ENCODE measurements at places on chromosomes 7 and 10.

DNA sequence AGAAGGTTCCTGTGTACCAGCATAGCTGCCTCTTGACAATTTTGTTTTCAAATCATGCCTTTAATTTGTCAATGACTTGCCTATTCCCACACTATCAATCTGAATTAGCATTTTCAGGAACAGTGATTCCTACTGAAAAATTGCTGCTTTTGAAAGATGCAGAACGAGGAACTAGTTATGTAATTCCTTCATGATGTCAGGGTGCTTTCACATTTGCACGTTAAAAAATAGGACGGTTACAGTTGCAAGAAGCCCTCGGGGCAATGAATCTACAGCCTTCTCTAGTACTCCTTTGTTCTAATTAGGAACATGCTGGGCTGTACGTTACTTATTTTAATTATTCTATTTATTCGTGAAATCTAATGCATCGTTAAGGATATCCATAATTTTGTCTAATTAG is 253.9 kb downstream of the OTUD1 start:
- DNase-seq, result no peak

DNA sequence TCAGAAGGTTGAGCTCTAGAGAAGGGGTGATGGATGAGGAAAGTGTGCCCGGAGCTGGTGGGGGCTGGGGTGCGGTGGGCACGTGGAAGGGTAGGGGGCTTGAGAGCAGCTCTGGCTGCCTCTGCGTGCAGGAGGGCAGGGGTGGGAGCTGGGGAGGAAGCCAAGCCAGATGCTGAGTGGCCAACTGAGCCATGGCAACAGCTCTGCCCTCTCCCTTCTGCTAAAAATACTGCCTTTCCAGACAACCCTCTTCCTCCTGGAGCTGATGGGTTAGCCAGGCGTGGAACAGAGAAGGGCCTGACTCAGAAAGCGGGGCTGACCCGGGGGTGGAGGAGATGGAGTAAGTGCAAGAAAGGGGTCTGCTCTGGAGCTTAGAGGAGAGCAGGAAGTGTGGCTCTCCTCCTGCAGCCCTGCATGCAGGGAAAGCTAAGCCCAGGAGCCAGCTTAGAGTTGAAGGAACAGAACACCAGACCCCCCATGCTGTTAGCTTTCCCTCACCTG is 114.6 kb upstream of the AGK start:
- DNase-seq, result no peak

GRCh38 chr7:3517344-3517743 is 216.3 kb downstream of the SDK1 start:
- DNase-seq, result no peak

GRCh38 chr10:6406220-6407033 is 173.6 kb downstream of the PRKCQ start:
- peak; percentile 26 for DNase-seq

GRCh38 chr10:72483471-72483870 is 128.8 kb upstream of the DNAJB12 start:
- DNase-seq, result no peak

DNA sequence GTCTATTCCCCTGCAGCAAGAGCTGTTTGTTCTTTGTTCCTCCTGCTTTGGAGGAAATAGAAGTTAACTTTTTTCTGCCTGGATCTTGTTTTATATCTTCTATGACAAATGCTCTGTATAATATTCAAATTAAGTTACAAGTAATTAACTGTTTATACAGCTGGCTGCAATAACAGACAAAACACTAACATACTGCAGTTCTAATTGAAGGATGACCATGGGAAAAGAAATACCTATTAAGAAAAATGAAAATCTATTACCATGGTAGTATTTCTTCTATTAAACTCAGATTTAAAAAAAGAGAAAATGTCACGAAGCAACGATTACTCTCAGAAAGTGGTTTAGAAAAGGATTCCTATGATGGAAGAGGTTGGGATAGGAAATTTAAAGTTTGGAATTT is 213.8 kb upstream of the PLXNA4 start:
- DNase-seq, result no peak

DNA sequence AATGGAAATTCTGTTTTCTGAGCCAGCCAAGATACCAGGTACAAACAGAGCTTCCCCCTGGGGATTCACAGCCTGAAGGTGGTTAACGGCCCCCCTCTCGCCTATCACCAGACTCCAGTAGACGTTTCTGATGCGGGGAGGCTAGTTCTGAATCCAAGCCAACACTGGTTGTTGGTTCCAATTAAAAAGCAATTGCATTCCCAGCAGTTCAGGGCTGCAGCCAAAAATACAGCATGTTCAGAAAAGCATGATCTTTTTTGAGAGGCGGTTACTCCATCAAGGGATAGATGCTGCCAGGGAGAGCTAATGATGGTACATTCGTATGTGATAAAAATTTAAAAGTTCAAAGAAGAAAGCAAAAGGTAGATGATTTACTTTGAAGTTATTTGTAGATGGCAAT is 481.0 kb downstream of the GALNT17 start:
- DNase-seq, result no peak

DNA sequence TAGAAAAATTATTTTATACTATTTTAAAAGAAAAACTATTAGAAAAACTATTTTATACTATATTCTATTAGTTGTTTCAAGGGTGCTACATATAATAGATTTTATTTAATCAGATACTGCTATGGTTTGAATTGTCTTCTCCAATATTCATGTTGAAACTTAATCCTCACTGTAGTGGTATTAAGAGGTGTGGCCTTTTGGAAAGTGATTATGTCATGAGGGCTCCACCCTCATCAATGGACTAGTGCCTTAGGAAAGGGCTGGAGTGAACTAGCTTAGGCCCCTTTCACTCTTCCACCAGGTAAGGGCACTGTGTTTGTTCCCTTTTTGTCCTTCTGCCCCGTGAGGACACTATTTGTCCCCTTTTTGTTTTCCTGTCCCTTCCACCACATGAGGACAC is 111.6 kb downstream of the ATE1 start:
- no peak for DNase-seq

GRCh38 chr7:6567886-6568285 is 9.4 kb upstream of the ZDHHC4 start:
- no peak for DNase-seq

DNA sequence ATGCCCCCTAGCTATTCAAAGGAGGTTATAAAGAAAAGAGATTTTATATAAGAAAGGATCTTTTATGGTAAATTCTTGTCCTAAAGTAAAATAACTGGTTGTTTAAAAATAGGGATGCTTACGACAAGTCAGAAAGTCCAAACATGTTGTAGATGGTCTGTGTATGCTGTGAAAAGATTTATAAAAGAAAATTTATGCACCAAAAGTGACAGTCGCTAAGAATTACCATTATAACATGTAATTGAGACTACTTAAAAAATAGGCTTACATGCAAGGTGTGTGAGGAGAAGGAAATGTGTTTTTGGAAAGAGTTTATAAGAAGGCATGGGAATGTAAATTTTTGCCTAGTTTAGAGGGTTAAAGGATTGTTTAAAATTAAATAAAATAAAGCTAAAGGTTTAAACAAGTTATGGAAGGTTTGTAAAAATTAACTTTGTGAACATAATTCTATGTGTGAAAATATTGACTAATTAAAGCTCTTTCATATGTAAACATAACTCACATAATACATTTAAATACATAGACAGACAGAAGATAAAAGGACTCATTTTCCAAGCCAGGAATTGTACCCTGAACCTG is 118.5 kb downstream of the LYZL1 start:
- no peak for DNase-seq

GRCh38 chr7:74290553-74290950 is 1.3 kb downstream of the CLIP2 start:
- DNase-seq, result no peak

DNA sequence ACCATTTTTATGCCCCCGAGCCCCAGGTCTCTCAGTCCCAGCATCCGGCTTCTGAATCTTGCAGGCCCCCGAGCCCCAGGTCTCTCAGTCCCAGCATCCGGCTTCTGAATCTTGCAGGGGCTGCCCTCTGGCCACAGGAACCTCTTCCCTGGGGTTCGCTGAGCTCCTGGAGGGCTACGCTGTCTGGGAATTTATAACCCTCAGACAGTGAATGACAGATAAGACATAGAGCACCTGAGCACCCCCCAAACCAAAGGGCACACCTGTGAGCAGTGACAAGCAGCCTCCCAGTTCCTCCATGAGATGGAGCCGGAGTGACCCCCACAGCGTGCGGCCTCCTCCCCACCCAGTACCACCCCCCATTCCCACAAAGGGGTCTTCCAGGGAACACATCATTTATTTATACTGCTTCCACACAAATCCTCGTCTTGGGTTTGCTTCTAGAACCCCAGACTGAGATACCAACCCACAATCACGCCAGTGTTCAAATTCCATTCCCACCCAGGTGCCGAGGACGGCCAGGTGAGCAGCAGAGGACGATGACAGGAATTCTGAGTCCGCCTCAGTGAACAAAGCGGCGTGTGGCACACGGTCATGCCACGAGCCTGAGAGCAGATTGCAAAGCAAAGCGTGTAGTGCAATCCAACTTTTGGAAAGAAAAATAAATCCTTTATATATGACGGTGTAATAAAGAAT is 57.7 kb upstream of the FAM20C start:
- no peak for DNase-seq

DNA sequence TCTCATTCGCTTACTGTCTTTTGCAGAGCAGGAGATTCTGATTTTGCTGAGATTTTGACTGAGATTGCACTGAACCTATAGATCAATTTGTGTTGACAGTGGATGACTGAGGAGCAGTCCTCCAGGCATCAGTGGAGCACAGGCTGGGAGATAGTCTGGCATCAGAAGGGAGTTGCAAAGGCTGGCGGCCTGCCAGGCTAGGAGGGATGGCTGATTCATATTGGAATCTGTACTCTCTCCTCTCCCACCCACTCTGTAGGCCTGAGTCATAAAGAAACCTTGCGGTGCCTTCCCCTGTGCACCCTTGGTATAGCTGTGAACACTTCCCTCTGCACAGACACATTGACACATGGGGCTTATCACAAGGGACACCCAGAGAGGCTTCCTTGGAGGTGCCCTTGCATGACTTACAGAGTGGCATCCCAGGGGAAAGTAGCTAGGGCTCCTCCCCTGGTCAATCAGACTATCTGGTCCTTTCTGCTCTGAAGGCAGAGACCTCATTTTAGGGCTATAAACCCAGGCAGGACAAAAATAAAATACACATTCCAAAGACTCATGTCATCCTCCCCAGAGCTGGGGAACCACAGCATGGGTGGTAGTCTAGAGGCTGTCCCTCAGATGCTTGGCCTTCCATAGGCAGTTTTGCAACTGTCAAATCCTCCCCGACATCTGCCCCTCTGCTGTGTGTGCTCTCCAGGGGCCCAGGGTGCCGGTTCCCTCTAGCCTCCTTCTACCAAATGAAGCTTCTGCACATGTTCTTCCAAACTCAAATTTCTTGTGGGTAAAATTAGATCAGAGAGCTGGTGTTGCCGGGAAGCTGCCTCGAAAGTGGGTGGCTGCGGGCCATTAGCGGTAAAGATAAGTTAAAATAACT is 37.4 kb upstream of the EEPD1 start:
- DNase-seq, result no peak

DNA sequence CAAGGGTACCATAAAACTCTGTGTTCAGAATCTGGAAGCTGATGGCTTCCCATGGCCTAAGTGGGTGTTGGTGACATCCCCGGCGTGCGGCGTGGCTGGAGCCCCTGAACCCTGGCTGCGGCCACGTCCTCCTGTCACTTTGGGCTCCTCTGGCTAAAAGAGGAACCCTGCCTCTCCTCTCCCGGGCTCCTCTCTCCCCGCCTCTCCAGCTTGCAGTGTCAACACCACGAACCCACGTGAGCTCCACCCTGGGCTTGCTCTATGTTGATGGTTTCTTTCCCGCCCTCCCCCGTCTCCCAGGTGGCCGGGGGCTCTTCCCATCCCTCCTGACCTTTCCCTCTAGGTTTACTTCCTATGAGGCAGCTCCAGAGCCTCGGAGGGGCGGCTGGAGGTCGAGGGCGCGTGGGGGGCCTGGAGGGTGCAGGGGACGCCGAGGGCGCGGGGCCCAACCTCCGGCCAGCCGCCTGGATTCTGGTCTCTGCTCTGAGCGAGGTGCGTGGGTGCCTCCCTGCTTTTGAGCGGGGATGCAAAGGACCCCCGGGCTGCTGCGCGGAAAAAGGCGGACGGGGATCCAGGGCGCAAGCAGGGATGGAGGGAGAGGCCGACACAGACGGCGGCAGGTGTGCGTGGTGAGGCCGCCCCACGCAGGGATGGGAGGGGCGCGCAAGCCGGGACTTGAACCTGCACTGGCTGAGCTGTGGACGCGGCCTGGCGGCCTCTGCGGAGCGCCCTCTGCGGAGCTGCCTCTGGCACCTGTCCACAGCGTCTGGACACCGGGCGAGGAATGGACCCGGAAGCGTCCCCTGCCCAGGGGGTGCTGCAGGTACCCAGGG is 115.5 kb upstream of the DIP2C start:
- no peak for DNase-seq

DNA sequence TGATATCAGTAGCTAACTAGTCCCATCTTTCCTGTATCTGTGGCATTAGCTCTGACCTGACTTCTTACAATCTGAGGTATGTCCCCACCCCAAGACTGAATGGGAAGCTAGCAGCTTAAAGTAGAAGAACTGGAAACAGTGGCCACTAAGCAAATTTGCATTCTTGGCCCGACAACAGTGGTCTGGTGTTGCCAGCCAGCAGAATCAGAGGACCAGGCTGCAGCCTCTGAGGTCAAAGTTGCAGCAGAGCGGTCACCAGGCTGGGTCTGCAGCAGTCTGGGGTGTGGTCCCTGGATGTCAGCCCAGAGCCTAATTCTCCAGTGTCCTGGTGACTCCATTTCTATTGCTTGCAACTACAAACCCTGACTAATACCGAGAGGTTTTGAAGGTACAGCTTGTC is 26.3 kb downstream of the FAM107B start:
- DNase-seq, result no peak

- DNase-seq, result no peak
Observed at GRCh38 chr10:124072106-124072505, 21.3 kb downstream of the CHST15 start.

DNA sequence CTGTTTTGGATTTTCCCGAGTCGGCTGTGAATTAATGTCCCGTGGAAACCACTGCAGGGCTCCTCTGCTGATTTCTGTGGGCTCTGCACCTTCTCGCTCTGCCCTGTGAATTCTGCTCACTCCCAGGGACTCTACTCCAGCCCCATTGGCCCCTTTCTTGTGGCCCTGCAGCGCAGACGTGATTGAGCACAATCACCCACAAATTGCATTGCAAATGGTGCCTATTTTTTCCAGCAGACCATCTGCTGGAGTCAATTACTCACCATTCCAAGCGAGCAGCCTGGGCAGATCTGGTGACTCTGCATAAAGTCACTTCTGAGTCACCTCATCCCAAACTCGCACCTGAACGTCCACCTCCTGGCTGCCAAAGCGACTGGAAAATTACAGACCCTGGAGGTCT is 235.8 kb downstream of the PAXIP1 start:
- no peak for DNase-seq

DNA sequence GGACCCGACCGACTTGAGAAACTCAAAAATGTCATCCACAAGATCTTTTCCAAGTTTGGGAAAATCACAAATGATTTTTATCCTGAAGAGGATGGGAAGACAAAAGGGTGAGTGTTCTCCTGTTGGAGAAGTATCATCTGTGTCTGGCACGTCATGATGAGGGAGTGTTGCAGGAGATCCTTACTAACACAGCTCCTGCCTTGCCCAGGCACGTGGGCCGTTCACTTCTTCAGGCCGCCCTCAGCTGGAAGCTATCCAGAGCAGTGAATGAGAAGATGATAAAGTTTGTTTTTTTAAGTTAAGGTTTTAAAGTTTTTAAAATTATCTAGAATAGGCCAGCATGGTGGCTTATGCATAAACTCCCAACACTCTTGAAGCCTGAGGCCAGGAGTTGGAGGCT is 6.2 kb downstream of the EIF3B start:
- no peak for DNase-seq

- no peak for DNase-seq
Observed at GRCh38 chr10:7291487-7292270, 119.2 kb downstream of the SFMBT2 start.

GRCh38 chr10:113515601-113516000 is 37.3 kb upstream of the HABP2 start:
- DNase-seq, result no peak

Data from T-helper 1 cell (primary cell).